Aorta (tissue), 5 donors: ENCODE measurements at places on chromosomes 1 and 21. TPM values are rescaled to one million over a fixed set of nuclear protein-coding genes. Genes with fewer than 3 reads are reported as not detected.

MAP3K21 gene
- polyA plus RNA-seq: 1.5 TPM

PTPN22 gene
- polyA plus RNA-seq: 0.50 TPM

EXO1 gene
- 0.38 TPM for polyA plus RNA-seq

ZNF683 gene
- 0.87 TPM for polyA plus RNA-seq

TCHH gene
- 0.13 TPM for polyA plus RNA-seq

GRCh38 chr1:911875-912739, 11.6 kb upstream of the SAMD11 start:
- peak; percentile 73 for DNase-seq

DNA sequence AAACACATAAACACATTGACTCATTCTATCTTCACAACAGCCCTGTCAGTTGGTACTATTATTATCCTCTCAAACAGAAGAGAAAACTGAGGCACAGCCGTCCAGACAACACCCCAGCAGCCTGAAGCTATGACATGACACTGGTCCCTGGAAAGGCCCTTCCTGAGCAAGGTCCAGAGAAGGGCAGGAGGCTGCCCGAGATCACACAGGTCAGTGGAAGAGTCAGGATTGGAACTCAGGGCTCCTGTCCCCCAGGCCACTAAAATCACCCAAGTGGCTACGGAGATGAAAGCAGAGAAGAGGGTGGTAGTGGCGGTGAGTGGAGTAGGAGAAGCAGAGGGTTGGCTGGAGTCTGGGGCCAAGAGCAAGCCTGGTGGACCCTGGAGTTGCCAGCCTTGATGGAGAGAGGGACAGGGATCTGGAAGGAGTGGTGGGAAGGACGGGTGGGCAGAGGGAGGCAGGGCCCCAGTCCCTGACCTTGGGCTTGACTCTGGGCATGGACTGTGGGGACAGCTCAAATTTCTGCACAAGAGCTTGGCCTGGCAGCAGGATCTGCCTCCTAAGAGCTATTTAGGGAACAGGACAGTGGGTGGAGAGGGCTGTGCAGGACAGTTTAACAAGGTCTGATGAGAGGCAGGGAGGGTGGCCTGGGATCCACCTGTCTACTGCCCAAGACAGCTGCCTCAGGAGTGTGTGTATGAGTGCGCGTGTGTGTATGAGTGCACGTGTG, 15.8 kb downstream of the MYOM3 start:
- no peak for DNase-seq

GRCh38 chr1:212677573-212677972, 22.1 kb downstream of the BATF3 start:
- DNase-seq: no peak

DNA sequence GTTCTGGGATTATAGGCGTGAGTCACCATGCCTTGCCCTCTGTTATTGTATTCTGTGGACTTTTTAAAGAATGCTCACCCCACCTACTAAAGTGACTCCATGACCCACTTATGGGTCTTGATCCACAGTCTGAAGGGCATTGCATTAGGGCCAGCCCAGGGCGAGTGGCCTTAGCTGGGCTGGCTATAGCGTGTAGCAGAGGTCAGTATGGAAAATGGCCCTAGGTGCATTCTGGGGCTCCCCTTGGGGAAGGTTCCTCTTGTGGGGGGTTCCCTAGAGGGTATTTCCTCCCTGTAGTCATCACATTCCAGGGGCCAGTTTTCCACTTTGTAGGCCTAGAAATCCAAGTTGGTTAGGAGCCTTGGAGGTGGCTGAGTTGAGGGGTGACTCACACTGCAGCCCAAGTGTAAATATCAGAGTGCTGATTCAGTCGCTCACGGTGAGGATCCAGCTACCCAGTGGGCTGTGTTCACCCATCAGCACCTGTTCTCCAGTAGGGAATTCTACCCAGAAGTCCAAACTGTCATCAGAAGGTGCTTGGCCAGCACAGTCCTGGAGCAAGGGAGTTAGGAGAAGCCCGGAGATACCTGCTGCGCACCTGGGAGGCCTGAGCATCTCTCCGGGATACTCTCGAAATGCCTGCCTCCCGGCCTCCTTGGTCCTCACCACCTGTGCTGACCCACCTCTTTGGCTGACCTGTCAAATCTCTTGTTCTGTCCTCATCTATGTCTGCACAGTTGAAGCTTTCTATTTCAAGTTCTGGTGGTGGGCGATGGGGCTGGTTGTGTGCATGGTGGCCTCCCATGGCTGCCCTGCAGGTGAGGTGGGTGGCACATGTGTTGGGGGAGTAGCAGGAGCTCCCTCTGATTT, 52.2 kb downstream of the NENF start:
- no peak for DNase-seq

GRCh38 chr1:174836543-174836942, 163.2 kb upstream of the CACYBP start:
- DNase-seq: no peak

DNA sequence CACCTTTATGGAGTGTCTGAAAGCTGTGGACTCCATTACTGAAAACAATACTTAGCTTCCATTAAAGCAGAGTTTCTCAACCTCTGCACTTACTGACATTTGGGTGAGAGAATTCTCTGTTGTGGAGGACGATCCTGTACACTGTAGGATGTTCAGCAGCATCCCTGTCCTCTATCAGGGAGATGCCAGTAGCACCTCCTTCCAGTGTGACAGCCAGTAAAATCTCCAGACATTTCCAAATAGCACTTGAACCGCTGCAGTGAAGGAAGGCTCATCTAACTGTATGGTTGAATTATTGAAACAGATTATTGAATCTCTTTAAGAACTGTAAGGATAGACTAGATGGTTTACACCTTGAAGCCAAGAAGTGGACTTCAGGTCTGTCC, 3.1 kb downstream of the PRDM2 start:
- DNase-seq: no peak

DNA sequence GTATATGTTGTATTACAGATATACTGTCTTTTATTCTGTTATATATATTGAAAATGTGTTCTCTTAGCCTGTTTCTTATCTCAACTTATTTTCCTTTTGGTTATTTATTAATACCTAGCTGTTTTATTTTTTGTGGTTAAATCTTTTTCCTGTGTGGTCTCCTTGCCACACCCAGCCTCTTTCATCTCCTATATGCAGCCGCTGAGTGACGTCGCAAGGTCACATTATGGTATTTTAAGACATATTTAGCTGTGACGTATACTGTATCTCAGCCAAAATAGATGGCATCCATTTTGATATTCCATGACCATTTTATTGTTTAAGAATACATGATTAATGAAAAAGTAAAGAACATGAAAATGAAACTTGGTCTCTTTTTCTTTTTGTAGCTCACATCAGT, 29.1 kb downstream of the CENPF start:
- DNase-seq: no peak

- no peak for DNase-seq
Measured at GRCh38 chr1:109722908-109723691, 11.0 kb downstream of the GSTM5 start.

DNA sequence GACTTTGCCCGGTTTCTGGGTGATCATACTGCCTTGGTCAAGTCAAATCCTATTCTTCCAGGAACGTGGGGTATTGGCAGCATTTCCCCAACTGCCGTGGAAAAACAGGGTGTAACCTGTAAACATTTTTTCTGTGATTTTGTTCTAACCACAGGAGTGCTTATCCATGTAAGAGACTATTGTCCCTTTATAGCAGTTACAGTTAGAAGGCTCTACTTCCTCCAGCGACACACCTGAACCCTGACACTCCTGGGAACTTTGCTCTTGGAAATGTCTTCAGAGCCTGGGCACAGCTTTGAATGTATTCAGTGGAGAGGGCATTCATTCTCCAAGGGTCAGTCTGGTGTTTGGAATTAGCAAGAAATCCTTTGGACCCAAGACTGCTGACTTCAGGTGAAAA, 26.4 kb upstream of the ARHGEF10L start:
- DNase-seq: no peak

DNA sequence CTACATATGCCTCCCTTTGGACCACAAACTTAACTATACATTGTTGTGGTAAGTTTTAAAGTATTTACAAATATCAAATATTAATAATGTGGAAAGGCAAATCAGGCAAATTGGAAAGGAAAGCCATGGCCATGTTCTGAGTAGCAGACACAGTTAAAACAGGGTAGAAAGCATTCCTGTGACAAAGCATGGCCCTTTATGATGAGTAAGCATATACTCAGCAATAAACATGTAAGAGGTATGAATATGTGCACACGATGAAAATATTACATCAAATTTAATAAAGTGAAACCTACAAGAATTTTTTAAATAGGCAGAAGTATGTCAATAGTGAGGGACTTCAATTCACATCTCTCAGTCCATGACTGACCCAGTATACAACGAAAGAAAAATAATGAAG, 389.2 kb downstream of the DSCAM start:
- DNase-seq: no peak

- peak; percentile 60 for DNase-seq
Measured at GRCh38 chr1:63662056-63662836, 69.0 kb downstream of the PGM1 start.

DNA sequence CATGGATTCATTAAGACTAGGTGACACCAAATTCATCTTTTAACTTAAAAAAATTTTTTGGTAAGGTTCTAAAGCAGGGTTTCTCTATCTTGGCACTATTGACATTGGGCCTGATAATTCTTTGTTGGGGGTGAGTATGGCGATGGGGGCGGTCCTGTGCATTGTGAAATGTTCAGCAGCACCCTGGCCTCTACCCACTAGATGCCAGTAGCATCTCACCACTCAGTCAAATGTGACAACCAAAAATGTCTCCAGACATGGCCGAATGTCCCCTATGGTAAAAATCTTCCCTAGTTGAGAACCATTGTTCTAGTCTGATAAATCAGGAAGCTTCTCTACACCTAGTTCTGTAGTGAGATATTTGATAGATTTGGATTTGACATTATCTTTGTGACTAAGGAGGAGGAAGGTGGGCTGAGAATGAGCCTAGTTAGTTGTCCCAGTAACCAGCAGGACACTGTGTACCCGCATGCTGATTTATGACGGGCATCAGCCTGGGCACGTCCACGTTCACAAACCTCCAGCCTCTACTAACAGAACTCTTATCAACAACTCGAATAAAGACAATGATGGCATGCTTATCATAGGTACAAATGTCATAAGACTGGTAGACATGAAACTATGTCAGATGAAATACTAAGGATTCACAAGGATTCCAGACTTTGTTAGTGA, 104.6 kb downstream of the KCND3 start:
- no peak for DNase-seq

DNA sequence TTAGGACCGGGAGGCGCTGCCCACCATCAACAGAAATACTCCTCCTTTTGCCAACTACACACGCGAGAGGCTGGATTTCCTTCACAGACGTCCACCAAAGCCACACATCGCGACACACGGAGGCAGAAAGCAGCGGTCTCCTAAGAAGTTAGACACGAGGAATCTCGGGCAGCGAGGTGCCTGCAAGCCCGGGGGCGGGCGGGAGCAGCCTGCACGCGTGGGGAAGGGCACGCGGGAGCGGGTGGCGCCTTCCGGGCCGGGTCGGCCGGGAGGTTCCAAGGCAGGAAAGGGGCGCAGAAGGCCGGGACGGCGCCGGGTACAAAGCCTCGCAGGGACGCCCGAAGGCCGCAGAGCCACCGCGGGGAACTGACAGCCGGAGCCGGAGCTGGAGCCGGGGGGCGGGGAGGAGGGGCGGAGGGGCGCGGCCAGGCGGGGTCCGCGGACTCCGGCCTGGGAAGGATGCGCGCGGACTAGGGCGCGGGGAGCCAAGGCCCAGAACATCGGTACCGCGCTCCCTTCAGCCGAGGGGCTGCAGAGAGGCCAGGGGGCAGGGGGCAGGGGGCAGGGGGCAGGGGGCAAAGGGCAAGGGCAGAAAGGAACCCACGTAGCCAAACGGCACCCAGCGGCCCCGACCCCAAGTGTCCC, 722 bp downstream of the NPHP4 start:
- DNase-seq: peak; percentile 71

DNA sequence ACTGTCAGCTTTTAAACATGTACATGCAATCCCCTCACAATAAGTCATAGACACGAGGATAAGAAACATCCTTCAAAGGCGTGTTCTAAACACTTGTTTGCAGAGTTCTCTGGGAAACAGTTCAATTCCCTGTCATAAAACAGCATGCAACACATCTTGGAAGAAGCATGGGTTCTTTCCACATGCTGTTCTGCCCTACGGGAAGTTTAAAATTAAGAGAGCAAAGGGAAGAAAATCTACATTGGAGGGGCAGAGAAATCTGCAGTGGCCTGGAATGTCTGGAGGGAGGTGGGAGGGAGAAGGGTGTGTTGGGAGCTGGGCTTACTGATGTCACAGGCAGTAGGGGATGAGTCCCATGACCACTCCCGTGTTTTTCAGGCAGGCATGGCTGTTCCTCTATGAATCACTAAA, 98.3 kb upstream of the SLC2A1 start:
- DNase-seq: no peak

DNA sequence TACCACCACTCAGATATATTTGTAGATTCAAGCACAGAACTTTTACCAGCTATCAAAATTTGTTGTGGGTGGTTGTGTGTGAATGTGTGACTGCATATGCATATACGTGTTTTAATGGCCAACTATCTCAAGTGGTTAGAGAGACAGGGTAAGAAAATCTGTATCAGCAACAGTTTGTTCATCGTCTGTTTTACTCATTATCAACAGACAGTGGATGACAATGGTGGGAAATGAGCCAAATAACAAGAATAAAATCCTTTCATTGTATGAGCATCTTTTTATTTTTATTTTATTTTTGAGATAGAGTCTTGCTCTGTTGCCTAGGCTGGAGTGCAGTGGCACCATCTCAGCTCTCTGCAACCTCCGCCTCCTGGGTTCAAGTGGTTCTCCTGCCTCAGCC, 22.7 kb upstream of the DYNLT5 start:
- DNase-seq: no peak

DNA sequence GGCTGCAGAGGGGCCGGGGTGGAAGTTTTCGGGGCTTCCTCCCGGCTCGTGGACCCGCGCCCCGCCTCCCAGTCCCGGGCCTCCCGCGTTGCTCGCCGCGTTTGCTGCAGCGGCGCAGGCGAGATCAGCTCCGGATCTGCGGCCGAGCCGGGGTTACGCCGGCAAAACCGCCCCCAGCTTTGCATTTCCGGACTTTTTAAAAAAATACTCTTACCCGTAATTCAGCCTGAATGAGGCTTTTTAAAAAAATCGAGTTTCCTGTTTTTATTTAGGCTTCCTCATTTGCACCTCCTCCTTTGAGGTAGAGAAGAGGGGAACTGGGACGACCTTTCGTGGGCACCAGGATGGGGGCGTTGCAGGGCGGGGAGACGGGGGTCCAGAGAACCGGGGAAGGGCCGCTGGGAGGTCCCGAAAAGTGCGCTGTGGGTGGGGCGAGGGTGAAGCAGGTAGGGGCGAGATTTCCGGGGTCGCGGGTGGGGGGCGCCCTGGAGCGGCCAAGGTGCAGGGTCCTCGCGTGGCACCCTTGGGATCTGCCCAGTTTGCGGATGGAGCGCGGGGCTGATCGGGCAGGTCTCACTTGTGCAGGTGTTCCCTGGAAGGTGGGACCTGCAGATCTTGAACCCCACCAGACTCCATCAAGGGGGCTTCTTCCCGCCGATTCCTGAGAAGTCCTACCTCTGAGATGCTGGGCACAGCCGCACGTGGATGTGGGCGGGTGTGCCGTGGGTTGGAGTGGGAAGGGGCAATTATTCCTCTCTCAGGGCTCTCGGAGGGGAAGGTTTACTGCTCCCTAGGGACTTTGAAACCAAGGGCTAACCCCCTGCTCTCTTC, 1.1 kb downstream of the PIK3CD start:
- DNase-seq: peak; percentile 77

GRCh38 chr1:62175568-62176179, 19.0 kb upstream of the L1TD1 start:
- DNase-seq: no peak

GRCh38 chr1:160795951-160796383, at the start of gene LY9:
Gene LY9 (plus strand): TSS chr1:160796174. CDS start chr1:160796188, 14 bp downstream.
- DNase-seq: peak; percentile 64

GRCh38 chr1:167819849-167820683, 93.9 kb downstream of the ADCY10 start:
- DNase-seq: peak; percentile 95

- no peak for DNase-seq
Measured at GRCh38 chr1:68358439-68358838, 91.3 kb downstream of the RPE65 start.
